ENCODE measurements at places on chromosomes 1 and 21.

GRCh38 chr1:160226623-160227022 lies 21.4 kb downstream of the PEA15 start:
- no peak for DNase-seq

DNA sequence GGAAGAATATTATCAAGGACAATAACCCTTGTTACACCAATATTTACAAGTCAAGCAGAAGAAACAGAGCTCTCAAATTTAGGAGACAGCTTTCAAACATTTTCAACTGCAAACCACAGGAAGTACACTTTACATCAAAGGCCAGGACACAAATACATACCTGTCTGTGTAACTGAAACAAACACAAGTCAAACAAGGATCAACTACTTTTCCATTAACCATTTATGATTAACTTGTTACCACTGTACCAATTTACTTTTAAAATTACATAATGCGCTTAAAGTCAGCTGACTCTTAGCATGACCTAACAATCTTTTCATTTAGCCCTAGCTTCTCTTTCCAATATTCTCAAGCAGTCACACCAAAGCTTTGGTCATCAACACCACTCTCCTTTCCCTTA lies 43.5 kb downstream of the TRIM33 start:
- no peak for DNase-seq

- DNase-seq: no peak
Observed at GRCh38 chr1:167423684-167424619, 94.4 kb downstream of the CD247 start.

GRCh38 chr1:57295326-57295725 lies 128.5 kb downstream of the DAB1 start:
- no peak for DNase-seq

DNA sequence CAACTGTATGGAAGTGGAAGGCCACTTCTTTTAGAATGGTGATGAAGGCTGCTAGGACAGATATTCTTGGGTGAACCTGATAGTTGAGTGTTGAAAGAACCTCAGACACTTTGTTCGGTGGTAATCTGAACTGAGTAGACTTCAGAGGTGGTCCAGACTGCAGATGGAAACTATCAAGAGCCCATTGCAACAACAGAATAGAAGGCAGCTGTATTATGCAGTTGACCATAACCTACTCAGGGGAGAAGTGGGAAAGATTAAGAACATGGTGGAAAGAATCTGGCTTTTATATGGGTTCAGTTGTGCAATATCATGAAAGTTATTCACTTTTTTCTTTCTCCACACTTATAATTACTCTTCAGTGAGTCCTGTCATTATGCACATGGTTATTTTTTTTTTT lies 194.0 kb downstream of the KCNK2 start:
- no peak for DNase-seq

- no peak for DNase-seq
Observed at GRCh38 chr1:117032681-117033539, 27.2 kb upstream of the TTF2 start.

DNA sequence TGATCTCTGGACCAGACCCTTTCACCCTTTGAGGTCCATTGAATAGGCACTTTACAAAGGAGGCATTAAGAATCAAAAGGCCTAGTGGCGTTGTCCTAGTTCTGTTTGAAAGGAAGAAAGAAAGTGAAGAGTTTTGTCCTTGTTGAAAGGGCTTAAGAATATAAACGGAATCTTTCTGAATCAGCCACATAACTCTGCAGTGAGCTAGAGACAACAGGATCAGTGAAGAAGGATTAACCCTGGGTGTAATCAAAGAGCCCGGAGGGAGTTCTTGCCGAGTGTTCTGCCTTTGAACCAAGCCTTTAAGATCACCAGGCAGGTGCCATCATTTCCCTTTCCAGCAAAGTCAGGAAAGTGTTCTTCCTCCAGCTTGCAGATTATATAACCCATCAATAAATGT lies 54.8 kb upstream of the CNTN2 start:
- DNase-seq: no peak

DNA sequence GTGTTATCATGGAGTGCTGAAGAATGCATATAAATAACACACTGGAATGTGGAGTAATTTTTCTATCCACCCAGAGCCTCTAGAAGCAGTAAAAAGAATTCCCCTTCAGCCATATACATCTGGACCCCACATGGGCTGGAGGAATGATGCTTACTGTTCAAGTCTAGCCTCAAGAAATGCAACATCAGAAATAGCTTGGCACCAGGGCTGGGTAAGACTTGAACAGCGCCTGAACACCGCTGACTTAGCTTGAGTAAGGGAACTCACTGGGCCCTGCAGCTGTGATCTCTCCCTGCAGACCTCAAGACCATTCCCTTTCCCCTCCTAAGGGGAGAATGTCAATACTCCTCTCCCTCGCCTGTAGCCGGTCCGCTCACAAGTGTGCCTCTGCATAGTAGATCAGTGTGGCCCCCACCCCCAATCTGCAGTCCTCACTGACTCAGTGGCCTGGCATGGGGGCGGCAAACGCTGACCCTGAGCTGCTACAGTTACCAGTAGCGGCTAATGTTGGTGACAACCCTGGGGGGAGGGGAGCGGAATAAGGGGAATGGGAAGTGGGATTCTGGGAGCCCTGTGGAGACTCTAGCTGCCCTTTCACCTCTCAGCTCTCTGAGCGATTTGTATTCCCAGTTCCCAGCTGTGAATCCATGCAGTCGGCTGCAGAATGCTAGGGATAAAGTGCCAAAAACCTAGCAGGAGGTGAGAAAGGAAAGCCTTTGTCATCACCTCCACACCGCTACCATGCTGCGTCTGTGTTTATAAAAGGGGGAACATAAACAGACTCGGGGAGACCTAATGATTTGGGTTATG lies 483.9 kb downstream of the DISC1 start:
- no peak for DNase-seq

DNA sequence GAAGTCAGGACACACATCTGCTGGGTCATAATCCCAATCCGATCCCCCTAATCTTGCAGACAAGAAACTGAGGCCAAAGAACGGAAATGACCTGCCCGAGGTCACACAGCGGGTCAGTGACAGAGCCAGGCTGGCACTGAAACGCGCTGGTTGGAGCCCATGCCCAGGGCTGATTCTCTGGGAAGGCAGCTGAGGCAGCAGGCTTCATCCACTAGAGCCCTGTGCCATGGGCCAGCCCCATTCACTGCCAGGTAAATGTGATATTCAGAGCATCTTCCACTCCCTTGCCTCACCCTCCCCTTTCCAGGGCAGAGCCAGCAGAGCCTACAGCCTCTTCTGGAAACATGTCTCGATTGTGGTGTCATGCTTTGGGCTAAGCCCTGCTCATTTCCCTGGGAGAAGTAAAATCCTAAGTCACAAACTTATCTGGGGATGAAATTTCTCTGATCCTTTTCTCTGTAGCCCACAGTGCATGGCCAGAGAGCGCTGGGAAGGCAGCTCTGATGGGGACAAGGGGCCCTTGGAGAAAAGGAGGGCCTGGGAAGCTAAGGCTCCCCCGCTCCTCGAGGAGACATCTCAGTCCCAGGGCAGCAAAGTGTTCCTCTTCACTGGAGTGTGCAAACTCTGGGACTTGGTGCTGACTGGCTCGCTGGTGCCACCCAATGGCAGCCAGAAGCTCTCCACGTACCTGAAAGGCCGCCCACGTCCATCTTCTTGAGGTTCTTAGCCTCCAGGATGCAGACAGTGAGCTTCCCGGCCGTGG lies 110.4 kb downstream of the SYT2 start:
- no peak for DNase-seq

DNA sequence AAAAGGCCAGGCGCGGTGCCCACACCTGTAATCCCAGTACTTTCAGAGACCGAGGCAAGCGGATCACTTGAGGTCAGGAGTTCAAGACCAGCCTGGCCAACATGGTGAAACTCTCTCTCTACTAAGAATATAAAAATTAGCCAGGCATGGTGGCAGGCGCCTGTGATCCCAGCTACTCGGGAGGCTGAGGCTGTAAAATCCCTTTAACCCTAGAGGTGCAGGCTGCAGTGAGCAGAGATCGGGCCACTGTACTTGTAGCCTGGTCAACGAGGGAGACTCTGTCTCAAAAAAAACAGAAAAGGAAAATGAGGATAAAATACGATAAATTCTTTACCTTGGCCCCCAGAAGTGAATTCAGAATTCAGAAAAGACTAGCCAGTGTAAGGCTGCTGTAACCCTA lies 1.6 kb downstream of the TMEM50B start:
- DNase-seq: no peak

GRCh38 chr1:231138236-231138635 lies 23.6 kb upstream of the TRIM67 start:
- no peak for DNase-seq

- DNase-seq: no peak
Observed at GRCh38 chr1:200905411-200906052, 10.8 kb downstream of the INAVA start.

GRCh38 chr1:244162786-244163530 lies 111.9 kb downstream of the ZBTB18 start:
- DNase-seq: no peak

- no peak for DNase-seq
Observed at GRCh38 chr1:235942625-235942934, 75.9 kb upstream of the LYST start.

- DNase-seq: no peak
Observed at GRCh38 chr1:246434335-246434734, 72.7 kb downstream of the SMYD3 start.

GRCh38 chr1:40930174-40930964 lies 49.1 kb upstream of the CTPS1 start:
- DNase-seq: no peak

DNA sequence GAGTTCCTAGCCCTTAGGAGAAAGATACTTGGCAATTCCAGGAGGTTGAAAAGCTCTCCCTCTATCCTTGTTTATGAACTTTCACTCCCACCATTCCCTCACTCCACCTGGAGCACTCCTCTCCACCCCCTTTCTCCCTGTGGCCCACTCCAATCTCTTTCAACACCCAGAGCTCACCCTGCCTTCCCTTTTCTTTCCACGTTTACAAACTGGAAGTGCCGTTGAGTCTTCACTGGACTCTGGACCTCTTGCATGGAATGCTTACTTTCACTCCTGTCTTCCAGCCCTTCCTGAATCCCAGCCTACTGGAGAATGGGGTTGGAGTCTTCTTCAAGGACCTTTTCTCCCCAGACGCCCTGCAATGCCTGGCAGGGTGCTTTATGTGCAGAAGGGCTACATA lies 198.5 kb downstream of the RHOU start:
- DNase-seq: no peak

GRCh38 chr1:43548285-43549271 lies 17.9 kb downstream of the PTPRF start:
- DNase-seq: no peak

GRCh38 chr1:86487131-86487810 lies 18.5 kb downstream of the CLCA1 start:
- no peak for DNase-seq

- no peak for DNase-seq
Observed at GRCh38 chr21:28828021-28828420, 164.7 kb downstream of the LTN1 start.

DNA sequence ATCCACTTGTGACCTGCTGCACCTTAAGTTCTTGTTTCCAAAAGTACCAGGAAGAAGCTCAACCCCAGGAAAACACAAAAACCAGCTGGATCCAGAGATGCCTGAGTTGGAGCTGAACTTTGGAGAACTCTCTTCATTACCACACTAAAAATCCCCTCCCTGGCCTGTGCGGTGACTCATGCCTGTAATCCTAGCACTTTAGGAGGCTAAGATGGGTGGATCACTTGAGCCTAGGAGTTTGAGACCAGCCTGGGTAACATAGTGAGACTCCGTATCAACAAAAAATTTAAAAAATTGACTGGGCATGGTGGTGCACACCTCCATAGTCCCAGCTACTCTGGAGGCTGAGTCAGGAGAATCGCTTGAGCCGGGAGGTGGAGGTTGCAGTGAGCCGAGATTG lies 6.2 kb downstream of the MAP1LC3C start:
- DNase-seq: no peak

DNA sequence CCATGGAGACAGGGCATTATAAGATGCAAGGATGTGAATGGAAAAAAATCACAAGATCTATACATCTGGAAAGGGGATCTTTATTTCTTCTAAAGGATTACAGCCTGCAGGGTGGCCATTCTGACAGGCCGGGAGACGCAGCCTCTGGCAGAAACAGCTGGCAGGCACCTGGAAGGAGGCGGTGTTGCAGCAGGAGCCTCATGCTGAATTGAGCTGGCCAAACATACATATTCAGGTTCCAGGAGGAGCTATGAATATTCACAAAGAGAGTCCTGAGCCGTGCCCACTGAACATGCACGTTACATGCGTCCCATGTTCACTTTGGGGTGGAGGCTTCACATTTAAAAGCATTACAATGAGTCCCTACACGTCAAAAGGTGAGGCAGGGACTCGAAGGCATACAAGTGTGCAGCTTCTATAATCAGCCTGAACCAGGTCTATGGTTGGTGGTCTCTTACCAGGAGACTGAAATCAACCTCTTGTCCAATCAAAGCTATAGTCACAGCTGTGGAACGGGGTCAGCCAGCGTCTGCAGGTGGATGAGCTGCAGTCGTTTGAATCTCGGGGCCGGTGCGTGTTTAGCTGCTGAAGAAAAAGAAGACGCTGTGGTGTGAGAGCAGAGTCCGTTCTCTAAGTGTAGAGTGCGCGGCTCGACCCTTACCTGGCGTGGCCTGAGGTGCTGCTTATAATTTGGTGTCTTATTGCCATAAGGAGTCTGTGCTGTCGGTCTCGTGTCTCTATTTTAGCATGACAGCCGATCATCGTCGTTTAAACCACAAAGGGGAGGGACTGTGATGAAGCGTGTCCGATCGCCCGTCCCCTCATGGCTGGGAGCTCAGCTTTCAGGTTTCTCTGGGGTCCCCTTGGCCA lies 183.0 kb downstream of the ETS2 start:
- DNase-seq: peak; percentile 43

DNA sequence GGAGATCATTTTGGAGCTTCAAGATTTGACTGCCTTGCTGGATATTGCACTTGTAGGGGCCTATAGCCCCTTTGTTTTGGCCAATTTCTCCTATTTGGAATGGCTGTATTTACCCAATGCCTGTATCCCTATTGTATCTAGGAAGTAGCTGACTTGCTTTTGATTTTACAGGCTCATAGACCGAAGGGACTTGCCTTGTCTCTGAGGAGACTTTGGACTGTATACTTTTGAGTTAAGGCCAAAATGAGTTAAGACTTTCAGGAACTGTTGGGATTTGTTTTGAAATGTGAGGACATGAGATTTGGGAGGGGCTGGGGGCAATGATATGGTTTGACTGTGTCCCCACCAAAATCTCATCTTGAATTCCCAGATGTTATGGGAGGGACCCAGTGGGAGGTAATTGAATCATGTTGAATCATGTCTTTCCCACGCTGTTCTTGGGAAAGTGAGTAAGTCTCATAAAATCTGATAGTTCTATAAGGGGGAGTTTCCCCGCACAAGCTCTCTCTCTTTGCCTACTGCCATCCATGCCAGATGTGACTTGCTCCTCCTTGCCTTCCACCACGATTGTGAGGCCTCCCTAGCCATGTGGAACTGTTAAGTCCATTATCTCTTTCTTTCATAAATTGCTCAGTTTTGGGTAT lies 276.1 kb downstream of the LMX1A start:
- no peak for DNase-seq

GRCh38 chr1:104629589-104629988 lies 879.9 kb downstream of the AMY1C start:
- no peak for DNase-seq

DNA sequence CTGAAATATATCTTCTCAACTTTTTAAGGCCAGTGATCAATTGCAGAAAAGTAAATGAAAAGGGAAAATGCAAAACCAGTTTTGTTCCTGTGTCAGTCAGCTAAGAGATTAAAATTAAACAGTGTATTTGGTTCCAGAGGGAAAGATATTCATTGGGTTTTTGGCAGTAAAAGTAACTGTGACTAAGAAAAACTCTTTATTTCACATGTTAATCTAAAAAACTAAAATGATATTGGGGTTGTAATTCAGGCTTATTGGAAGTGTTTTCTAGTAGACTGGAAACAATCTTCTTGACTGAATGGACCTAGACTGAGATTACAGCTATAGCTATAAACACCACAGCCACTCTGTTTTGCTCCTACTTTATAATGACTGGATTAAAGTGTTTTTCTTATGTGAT lies 413.9 kb downstream of the ADGRL2 start:
- no peak for DNase-seq
